Neural progenitor cell (in vitro differentiated cells): ENCODE measurements at places on chromosomes 6 and 20. TPM values are rescaled to one million over a fixed set of nuclear protein-coding genes. Genes with fewer than 3 reads are reported as not detected.

DNA sequence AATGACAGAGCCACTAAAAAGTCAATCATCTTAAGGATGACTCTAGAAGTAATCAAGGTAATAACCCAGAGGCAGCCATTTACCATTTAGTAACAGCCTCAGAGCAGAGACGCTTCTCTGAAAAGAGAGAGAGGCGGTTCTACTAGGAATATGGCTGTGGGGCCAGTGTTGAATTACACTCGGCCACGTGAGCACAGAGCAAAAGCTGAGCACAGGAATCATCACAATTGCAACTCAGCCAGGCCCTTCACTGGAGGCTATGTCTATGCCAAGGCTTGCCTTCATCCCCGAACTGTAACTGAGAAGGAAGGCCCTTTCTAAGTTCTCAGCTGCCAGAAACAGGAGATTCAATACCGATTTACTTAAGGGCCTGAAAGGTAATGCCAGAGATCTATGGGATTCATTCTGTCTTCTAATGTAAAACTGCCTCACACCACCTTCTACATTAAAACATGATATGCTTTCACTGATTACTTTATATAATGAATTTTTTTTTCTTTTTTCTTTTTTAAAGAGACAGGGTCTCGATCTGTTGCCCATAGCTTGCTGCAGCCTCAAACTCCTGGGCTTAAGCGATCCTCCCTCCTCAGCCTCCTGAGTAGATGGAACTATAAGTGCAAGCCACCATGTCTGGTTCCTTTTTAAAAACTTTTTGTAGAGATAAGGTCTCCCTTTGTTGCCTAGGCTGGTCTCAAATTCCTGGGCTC is 67.6 kb downstream of the NUDT3 start:
- no peak overlapping the region for H3K27ac ChIP-seq
- H3K36me3 ChIP-seq = no peaks in the 10 kb centered on the region
- no peaks in the 10 kb centered on the region for H3K27me3 ChIP-seq
- H3K4me1 ChIP-seq = no peaks in the 10 kb centered on the region
- H3K4me3 ChIP-seq = no peak overlapping the region
- peak; percentile 17 for DNase-seq

GRCh38 chr6:160926281-160927276 is 65.0 kb upstream of the MAP3K4 start:
- H3K4me3 ChIP-seq = no peak overlapping the region
- no peak for DNase-seq
- H3K36me3 ChIP-seq = no peaks in the 10 kb centered on the region
- no peak overlapping the region for H3K27ac ChIP-seq
- H3K27me3 ChIP-seq = peaks cover 6% of the 10 kb centered on the region
- H3K4me1 ChIP-seq = peaks cover 2% of the 10 kb centered on the region

DNA sequence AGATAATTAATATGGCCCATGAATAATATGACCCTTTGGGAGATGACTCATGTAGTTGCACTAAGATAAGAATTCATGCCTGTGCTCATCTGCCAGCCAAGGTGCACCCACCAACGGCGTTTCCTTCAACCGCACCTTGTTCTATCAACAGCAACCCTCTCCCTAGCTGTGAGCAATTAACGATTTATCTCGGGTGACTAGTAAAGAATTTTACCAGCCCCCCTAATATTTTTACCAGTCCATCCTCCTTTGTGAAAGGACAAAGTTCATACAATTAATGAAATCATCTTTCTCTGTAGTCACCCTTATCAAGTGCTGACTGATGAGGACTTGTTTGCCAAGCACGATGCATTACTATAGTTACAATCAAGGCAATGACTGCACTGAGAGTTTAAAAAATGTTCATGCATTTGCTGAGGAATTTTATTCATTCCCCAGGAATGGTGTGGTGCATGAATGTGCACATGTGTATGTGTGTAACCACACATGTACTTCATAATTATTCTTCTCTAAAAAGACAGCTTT is 118.7 kb downstream of the SMOC2 start:
- no peak overlapping the region for H3K27ac ChIP-seq
- H3K4me3 ChIP-seq = no peak overlapping the region
- no peaks in the 10 kb centered on the region for H3K4me1 ChIP-seq
- no peaks in the 10 kb centered on the region for H3K36me3 ChIP-seq
- DNase-seq = no peak
- H3K27me3 ChIP-seq = peaks cover 3% of the 10 kb centered on the region

GRCh38 chr6:159169557-159170332 is 545 bp downstream of the FNDC1 start:
- no peaks in the 10 kb centered on the region for H3K36me3 ChIP-seq
- peaks cover 99% of the 10 kb centered on the region for H3K27me3 ChIP-seq
- H3K27ac ChIP-seq = no peak overlapping the region
- peak overlapping the region; percentile 49 for H3K4me3 ChIP-seq
- H3K4me1 ChIP-seq = peaks cover 7% of the 10 kb centered on the region

DNA sequence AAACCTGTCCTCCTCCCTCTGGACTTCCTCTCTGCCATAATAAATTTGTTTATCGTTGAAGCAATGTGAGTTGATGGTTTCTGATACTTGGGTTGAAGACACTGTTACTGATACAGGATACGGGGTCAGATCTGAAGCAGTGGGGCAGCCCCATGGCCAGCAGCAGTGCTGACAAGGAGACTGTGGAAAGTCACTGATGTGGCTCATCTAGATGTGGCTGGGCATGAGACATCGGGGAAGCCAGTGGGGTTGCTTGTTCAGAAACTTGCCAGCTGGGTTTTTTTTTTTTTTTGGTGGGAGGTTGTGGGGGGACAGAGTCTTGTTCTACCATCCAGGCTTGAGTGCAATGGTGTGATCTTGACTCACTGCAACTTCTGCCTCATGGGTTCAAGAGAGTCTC is 2.6 kb upstream of the BPI start:
- no peaks in the 10 kb centered on the region for H3K27me3 ChIP-seq
- no peaks in the 10 kb centered on the region for H3K36me3 ChIP-seq
- DNase-seq = no peak
- H3K4me1 ChIP-seq = peaks cover 15% of the 10 kb centered on the region

DNA sequence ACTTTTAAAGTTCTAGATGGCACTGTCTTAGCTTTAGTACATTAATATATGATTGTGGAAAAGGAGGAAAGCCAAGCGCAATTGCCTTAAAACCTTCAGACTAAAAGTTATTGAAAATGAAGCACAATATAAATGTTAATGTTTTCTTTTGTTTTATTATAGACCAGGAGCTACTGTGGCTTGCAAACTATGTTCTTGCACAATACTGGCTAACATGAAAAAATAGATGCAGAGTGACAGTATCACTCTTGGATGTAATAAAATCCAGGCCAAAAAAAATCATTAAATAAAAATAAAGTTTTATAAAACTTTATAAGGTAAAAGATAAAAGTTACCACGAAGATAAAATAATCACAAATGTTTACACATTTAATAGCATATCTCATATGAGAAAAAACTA is 18.3 kb upstream of the PLN start:
- no peaks in the 10 kb centered on the region for H3K36me3 ChIP-seq
- no peaks in the 10 kb centered on the region for H3K27me3 ChIP-seq
- H3K27ac ChIP-seq = no peak overlapping the region
- no peak for DNase-seq
- no peaks in the 10 kb centered on the region for H3K4me1 ChIP-seq
- no peak overlapping the region for H3K4me3 ChIP-seq

- no peaks in the 10 kb centered on the region for H3K36me3 ChIP-seq
- H3K4me1 ChIP-seq = peaks cover 11% of the 10 kb centered on the region
- H3K27ac ChIP-seq = no peak overlapping the region
- no peak for DNase-seq
- no peaks in the 10 kb centered on the region for H3K27me3 ChIP-seq
Observed at GRCh38 chr20:50592282-50593004, 82.3 kb downstream of the PTPN1 start.

DNA sequence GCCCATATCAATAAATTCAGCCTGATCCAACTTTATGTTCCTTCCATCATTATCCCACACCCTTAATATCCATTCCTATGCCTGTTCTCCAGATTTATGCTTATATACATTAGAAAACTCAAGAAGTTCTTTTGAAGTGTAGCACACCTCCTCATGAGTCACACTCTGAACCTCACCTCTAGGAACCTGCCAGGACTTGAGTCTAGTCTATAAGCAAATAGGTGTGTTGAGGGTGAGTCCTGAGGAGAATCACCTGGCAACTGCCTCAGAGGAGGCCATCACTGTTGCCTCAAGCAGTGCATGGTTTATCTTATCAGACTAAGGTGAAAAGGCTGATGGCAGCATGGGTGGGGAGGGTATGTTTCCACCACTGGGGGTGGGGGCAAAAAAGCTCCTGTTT is 496.7 kb downstream of the C6orf118 start:
- no peak for DNase-seq
- H3K36me3 ChIP-seq = no peaks in the 10 kb centered on the region
- H3K4me3 ChIP-seq = no peak overlapping the region
- H3K27me3 ChIP-seq = no peaks in the 10 kb centered on the region

DNA sequence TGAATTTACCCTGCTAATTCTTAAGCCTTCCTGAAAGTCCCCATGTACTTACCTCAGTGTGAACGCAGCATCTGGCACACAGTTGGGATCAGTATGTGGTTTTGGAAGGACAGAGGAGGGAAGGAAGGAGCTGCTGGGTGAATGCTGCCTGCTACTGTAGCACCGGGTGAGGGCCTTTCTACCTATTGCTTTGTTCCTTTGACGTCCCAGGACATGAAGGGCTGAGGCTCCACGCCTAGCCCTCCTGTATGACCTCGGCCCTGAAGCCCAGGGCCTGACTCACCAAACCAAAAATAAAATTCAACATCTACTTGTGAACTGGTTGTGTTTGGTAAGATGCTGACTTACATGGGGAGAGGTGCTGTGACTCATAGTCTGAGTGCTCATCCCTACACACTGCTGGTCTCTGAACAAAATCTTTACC is 51.1 kb downstream of the ARID1B start:
- DNase-seq = no peak
- H3K36me3 ChIP-seq = no peaks in the 10 kb centered on the region
- no peak overlapping the region for H3K27ac ChIP-seq
- H3K4me1 ChIP-seq = peaks cover 4% of the 10 kb centered on the region
- no peak overlapping the region for H3K4me3 ChIP-seq
- H3K27me3 ChIP-seq = no peaks in the 10 kb centered on the region

GRCh38 chr6:41560431-41561192 is 14.4 kb downstream of the FOXP4 start:
- H3K36me3 ChIP-seq = no peaks in the 10 kb centered on the region
- peaks cover 35% of the 10 kb centered on the region for H3K4me1 ChIP-seq
- no peaks in the 10 kb centered on the region for H3K27me3 ChIP-seq
- H3K27ac ChIP-seq = no peak overlapping the region
- peak; percentile 69 for DNase-seq
- H3K4me3 ChIP-seq = peak overlapping the region; percentile 58

- H3K27me3 ChIP-seq = peaks cover 34% of the 10 kb centered on the region
- H3K4me3 ChIP-seq = peak overlapping the region; percentile 95
- H3K27ac ChIP-seq = no peak overlapping the region
- no peaks in the 10 kb centered on the region for H3K36me3 ChIP-seq
- DNase-seq = peak; percentile 54
Observed at GRCh38 chr6:90294989-90295853, 1.4 kb downstream of the BACH2 start.

- no peaks in the 10 kb centered on the region for H3K36me3 ChIP-seq
- no peak overlapping the region for H3K4me3 ChIP-seq
Observed at GRCh38 chr20:54343099-54343498, 132.3 kb upstream of the DOK5 start.

GRCh38 chr6:165659945-165660856 is 2.8 kb downstream of the PDE10A start:
- H3K4me1 ChIP-seq = peaks cover 18% of the 10 kb centered on the region
- H3K4me3 ChIP-seq = peak overlapping the region; percentile 91

The AGPAT4 gene
- total RNA-seq = 30.5 and 34.5 TPM in 2 replicates

The SLC26A8 gene
- total RNA-seq = 0.13 and 0.25 TPM in 2 replicates

The GATA5 gene
- 0.12 TPM in 1 of 2 replicates, not detected in the other for total RNA-seq

The TENT5A gene
- total RNA-seq = 8.7 and 11.7 TPM in 2 replicates

The MUCL3 gene
- total RNA-seq = 0.03 TPM in 1 of 2 replicates, not detected in the other

The CRISP3 gene
- total RNA-seq = not detected in 2 replicates

The C6orf15 gene
- not detected in 2 replicates for total RNA-seq
